ENCODE measurements at places on chromosomes 2 and 18.

DNA sequence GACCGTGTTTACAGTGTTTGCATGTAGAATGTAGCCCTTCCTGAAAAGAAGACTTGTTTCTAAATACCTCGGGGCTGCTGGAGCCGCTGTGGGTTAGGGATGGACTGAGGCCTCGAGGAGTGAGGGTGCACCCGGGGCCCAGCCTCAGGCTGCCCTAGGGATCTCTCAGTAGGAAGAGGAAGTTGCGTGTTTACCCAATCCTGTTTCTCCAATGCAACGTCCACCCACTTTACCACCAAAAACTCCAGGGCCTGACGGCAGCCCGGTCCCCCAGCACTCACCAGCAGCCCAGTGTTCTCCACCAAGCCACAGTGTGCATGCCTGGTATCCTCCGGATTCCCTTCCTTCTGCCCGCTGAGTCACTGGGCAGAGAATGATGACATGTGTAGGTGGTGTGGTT, 255.8 kb downstream of the GLI2 start:
- DNase-seq = no peak

- no peak for DNase-seq
Measured at GRCh38 chr2:188497726-188498125, 206.1 kb downstream of the GULP1 start.

GRCh38 chr2:108615480-108616090, 81.3 kb downstream of the LIMS1 start:
- DNase-seq = no peak

DNA sequence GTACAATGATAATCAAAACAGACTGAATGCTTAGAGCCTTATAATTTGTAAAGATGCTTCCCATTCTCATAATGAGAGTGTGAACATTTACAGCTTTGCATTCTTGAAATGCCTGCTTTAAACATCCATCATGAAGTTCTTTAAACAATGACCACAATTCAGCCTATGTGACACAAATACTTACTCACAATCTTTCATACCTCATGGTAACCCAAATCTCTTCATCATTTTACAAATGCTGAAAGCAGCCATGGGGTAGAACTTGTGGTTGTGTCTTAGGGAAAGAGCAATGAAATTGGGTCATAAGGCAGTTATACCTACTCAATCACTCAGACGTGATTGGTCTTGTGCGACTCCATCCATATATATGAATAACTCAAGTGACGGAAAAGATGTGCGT, 140.7 kb downstream of the RND3 start:
- DNase-seq = no peak

DNA sequence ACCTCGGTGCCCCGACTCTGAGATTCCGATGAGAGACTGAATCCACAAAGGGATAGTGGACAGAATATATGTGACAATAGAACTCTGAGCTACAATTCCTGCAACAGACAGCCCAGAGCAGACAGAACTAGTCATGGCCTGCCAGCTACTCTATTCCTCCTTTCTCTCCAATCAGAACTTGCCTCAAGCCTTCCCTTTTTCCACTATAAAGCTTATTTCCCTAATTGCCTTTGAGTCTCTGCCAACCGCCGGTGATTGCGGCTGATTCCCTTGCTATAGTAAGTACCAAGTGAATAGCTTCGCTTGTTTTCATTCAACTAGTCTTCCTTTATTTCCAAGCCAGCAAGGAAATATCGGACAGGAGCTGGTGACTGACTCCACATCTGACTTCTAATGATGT, 96.8 kb downstream of the DSC3 start:
- DNase-seq = no peak

DNA sequence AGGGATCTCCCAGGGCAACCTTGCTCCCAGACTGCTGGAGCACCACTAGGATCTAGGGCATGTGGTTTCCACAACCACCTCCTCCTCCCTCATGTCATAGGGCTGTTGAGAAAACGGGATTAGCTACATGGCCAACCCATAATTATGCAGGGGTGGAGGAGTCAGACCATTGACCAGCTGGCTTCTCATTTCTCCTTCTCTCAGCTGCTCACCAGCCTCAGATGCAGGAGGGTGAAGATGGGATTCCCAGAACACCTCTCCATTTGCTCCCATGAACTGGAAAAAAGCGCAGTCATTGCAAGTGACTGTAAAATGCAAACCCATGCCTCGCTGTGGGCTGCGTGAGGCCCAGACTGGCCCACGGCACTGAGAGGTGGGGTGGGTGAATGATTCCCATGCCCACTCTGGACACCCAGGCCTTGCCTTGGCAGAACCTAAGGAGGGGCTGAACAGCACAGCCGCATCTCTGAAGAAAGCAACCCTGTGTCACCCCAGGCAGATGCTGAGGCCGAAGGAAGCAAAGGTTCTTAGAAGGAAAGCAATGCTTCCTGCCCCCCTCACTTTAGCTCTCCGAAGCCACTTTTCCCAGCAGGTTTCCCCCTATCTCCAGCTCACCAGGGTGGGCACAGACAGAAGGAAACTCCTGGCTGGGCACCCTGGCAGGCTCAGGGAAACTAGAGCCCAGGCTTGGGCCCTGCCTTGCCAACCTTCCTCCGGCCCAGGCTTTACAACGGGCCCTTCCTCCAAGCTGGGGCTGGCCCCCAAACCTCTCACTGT, 69.6 kb upstream of the RTN4 start:
- DNase-seq = no peak

GRCh38 chr2:52955079-52955478, 812.5 kb upstream of the CHAC2 start:
- DNase-seq = no peak

DNA sequence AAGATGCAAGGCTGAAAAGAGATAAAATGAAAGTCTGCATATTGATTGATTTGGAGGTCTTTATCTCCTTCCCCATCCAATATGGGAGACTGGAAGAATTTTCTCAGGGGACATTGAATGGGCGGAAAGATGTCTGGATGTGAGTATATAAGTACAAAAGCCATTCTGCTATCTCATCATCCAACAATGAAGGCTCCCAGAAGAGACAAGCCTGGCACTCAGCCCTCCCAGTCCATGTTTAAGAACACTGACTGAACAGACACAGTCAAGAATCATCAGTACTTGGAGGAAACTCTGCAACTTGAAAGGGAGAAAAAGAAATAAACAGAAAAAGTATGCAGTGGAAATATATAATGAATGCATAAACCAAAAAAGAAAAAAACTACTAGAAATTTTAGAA, 80.9 kb downstream of the PTRHD1 start:
- DNase-seq = no peak

DNA sequence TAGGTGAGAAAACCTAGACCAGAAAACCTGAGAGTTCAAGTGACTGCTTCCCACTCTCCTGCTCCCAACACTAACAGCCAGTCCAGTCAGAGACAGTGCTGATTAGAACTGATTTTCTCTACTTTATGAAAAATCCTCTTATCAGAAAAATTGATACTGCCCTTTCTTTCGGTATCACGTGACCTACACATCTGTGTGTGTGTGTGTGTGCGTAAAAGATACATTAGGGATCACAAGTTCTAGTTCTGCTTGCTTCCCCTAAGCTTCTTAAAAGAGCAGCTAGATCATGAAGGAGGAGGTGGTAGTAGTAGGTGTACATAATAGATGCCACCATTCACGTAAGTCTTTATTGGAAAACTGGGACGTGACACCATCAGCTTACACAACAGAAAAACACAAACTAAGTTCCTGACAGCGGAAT, 1.5 kb downstream of the ARL5A start:
- no peak for DNase-seq

DNA sequence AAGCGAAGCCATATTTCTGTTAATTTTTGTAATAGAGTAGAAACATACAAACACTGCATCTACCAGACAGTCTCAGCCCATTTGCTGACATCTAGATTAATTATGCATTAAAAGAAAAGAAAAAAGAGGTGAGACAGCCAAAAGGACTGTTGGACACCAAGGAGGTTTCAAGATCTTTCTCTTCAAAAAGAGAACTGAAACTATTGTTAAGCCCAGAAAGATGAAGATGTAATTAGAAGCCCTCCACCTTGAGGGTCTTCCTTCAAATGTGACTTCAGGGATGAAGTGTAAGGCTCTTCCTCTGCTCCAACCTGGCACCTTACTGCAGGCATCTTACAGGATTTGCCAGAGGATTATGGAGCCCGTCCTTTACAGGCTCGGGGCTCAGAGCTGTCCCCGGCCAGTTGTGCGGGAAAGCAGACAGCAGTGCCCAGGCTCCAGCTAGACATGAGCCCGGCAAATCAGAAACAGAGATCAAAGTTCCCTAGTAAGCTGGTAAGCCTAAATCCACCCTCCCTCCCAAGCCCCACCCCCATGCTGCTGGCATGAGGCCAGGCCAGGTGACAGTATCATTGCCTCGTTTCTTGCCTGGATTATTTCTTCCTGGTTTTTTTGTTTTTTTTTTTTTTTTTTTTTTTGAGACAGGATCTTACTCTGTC, 38.9 kb downstream of the ADI1 start:
- no peak for DNase-seq

GRCh38 chr2:209473930-209474419, 50.1 kb downstream of the MAP2 start:
- DNase-seq = peak; percentile 42

DNA sequence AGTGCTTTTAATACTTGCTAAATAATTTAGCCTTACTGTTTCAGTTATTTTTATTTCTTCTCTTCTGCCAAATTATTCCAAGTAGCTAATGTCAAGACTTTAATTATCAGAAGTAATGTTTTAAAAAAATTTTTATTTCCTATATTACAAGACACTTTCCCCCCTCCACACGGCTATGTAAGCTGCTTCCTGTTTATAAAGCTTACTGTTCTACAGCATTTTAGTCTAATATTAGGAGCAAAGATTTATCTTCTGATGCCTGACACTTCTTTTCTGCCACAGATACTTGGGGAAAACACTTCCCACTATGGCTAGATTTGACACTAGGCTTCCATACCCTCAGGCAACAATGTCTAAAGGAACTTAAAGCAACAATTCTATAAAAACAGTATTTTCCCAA, 62.3 kb downstream of the ROCK1 start:
- DNase-seq = no peak

GRCh38 chr2:236823963-236824362, 254.3 kb downstream of the ACKR3 start:
- DNase-seq = no peak

DNA sequence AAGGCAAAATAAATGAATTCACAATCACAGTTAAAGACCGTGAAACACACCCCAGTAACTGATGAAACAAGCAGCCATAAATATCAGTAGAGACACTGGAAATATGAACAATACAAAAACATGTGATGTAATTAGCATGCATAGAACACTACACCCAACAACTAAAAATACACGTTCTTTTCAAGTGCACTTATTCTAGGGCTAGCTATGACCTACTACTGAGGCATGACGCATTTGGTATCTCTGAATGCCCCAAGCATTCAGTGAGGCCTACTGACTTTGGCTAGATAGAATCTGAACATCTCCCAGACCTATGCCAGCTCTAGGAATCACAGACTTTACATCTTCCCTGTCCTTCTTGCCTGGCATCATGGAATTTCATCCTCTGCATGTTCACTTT, 450.0 kb upstream of the ID2 start:
- DNase-seq = no peak

DNA sequence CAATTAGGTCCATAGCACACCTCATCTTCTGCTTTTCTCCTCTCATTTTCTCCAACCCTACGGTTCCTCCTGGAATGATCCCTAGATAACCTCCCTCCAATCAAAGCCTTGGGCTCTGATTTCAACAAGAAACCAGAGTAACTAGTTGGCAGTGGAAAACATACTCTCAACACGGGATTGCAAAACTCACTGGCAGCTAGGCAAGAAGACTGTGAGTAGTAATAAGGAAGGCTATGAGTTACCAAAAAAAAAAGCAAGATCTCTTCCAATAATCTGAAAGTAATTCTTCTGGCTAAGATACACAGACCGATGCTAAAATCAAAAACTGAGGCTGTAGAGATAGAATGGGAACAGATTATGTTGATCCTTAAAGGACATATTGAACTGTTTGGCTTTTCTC, 28.4 kb upstream of the CCDC102B start:
- peak; percentile 59 for DNase-seq

GRCh38 chr2:232013701-232014353, 52.3 kb downstream of the DIS3L2 start:
- DNase-seq = peak; percentile 60

DNA sequence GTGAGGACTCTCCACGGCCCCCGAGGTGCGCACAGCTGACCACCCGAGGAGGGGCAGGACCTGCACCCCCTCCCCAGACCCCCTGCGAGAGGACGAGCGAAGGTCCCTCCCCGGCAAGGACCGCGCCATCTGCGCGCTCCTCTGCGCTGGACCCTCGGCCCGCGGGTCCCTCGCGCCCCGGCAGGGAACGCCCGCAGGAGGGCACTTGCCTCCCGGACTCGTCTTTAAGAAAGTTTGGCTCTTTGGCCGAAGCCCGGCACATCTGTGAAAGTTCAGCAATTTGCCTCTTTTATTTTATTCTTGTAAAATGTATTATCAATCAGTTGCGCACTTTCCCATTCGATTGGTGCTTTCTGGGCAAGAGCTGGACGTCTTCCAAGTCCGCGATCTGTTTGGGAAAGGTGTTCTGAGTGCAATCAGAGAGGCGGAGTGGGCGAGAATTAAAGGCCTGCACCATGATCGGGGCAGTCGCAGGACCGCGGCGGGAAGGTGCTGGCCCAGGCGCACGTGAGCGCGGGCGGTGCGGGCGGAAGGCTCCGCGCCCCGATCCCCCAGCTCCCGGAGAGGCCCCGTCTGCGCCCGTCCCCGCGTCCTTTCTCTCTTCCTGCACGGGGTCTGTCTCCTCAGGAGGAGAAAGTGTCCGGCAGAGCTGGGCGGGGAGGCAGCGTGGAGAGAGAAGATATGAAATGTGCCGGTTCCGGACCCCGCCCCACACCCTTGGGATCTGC, 1.6 kb upstream of the ALKAL2 start:
- DNase-seq = no peak
